GM23248 (cell line): ENCODE measurements at places on chromosomes 13 and 19.

DNA sequence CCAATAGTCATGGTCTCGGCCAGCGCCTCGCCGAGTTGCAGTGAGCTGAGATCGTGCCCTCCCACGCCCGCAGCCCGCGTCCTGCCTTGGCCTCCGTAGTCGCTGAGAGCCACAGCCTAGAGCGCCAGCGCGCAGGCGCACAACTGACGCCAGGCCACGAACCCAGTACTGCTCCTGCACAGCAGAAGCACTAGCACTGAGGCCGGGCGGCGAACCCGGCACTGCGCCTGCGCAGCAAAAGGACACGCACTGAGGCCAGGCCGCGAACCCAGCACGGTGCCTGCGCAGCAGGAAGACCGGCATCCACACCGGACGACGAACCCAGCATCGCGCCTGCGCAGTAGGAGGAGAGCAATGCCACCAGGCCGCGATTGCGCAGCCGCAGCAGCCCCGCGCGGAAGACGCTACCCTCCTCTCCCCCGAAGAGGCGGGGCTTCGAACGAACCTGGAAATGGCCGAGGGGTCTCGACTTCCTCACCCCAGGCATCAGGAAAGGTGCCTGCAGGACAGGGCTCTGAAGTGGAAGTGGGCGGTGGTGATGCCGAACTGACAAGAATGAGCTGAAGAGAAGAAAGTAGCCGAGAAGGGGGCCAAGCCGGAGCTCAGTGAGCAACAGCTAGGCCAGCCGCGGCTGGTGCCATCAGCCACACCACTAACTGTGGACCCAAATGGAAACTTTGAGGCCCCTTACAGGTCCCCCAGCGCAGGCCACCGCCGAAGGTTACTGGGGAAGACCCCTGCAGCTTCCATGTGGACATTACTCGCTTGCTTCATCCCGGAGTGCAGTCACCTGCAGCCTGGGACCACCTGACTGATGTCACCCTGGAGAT lies 7.5 kb downstream of the F10 start:
- H3K27me3 ChIP-seq: peaks cover 3% of the 10 kb centered on the region; the same call in 1 of the 2 replicates
- H3K4me3 ChIP-seq: no peak overlapping the region
- no peak overlapping the region for H3K27ac ChIP-seq
- no peaks in the 10 kb centered on the region for H3K4me1 ChIP-seq
- DNase-seq: no peak

- no peak overlapping the region for H3K27ac ChIP-seq
- no peaks in the 10 kb centered on the region for H3K4me1 ChIP-seq
- DNase-seq: no peak
- no peak overlapping the region for H3K4me3 ChIP-seq
- no peaks in the 10 kb centered on the region for H3K27me3 ChIP-seq
- no peaks in the 10 kb centered on the region for H3K36me3 ChIP-seq
Measured at GRCh38 chr13:100666124-100666523, 8.5 kb downstream of the TMTC4 start.

DNA sequence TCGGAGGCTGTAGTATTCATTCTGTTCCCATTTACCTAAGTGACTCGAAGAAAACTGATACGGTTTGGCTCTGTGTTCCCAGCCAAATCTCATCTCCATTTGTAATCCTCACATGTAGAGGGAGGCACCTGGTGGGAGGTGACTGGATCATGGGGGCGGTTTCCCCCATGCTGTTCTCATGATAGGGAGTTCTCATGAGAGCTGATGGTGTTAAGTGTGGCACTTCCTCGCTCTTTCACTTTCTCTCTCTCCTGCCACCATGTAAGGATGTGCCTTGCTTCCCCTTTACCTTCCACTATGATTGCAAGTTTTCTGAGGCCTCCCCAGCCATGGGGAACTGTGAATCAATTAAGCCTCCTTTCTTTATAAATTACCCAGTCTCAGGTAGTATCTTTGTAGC lies 23.5 kb downstream of the SLAIN1 start:
- no peak for DNase-seq
- peaks cover 12% of the 10 kb centered on the region; the same call in 1 of the 2 replicates for H3K27me3 ChIP-seq
- no peaks in the 10 kb centered on the region for H3K4me1 ChIP-seq
- H3K36me3 ChIP-seq: no peaks in the 10 kb centered on the region
- no peak overlapping the region for H3K4me3 ChIP-seq
- H3K27ac ChIP-seq: no peak overlapping the region

DNA sequence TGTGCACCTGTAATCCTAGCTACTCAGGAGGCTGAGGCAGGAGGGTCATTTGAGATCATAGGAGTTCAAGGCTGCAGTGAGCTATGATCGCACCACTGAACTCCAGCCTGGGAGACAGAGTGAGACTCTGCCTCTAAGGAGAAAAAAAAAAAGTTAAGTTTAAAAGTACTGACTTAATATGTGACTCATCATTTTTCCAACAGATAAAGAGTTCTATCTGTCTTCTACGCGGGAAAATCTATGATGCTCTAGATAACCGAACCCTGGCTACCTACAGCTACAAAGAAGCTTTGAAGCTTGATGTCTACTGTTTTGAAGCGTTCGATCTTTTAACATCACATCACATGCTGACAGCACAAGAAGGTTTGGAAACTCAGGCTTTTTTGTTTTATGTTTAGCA lies 7.2 kb downstream of the CDC16 start:
- H3K4me1 ChIP-seq: no peaks in the 10 kb centered on the region
- peaks cover 97% of the 10 kb centered on the region for H3K36me3 ChIP-seq
- no peaks in the 10 kb centered on the region for H3K27me3 ChIP-seq
- DNase-seq: no peak
- H3K4me3 ChIP-seq: no peak overlapping the region
- H3K27ac ChIP-seq: no peak overlapping the region

- H3K4me1 ChIP-seq: no peaks in the 10 kb centered on the region
- peak; percentile 12 for DNase-seq
- no peak overlapping the region for H3K4me3 ChIP-seq
- H3K27me3 ChIP-seq: no peaks in the 10 kb centered on the region
Measured at GRCh38 chr19:23817519-23817918, 58.8 kb upstream of the ZNF681 start.

DNA sequence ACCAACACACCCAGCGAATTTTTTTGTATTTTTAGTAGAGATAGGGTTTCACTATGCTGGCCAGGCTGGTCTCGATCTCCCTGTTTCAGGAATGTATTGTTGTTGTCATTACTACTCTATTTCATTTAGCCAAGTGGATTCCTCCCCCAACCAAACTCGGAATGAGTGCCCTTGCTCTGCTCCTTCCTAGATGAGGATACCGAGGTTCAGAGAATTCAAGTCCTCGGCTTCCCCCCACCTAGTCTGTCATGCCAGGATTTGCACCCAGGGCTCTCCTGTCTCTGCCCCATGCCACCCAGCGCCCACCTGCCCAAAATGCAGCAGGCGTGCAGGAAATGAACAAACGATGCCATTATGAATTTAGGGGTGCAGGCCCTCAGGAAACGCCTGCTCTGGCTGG lies 3.5 kb upstream of the SPACA4 start:
- H3K4me3 ChIP-seq: no peak overlapping the region
- no peaks in the 10 kb centered on the region for H3K4me1 ChIP-seq
- no peak for DNase-seq
- H3K27me3 ChIP-seq: no peaks in the 10 kb centered on the region; the same call in 1 of the 2 replicates
- H3K36me3 ChIP-seq: no peaks in the 10 kb centered on the region
